ENCODE measurements at places on chromosomes 11 and 22.

- no peak for DNase-seq
Observed at GRCh38 chr11:12286606-12287005, 90.8 kb upstream of the PARVA start.

DNA sequence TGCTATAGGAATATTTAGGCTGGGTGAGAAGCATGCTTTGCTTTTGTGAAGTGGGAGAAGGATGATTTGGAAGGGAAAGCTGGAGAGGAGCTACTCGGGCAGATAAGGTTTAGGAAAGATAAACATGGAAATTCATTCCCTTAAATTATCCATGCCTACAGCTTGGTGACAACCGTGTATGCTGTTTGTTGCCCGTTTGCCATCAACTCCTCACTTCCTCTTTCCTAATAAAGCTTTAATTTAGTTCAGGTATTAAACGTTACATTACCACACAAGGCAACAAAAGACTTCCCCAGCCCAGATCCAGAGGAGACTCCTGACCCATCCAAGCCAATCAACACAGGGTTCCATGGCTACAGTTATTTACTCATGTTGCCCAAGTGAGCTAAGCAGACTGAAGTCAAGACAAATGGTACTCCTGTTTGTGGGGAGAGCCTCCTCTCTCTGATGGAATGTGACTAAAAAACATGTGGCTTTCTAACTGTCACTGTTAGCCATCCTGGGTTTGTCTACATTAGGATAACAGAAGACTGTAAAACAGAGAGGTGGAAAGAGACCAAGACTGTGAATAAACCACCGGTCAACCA lies 101.7 kb upstream of the GRAMD1B start:
- no peak for DNase-seq

GRCh38 chr11:59659981-59660380 lies 8.9 kb downstream of the PATL1 start:
- no peak for DNase-seq

DNA sequence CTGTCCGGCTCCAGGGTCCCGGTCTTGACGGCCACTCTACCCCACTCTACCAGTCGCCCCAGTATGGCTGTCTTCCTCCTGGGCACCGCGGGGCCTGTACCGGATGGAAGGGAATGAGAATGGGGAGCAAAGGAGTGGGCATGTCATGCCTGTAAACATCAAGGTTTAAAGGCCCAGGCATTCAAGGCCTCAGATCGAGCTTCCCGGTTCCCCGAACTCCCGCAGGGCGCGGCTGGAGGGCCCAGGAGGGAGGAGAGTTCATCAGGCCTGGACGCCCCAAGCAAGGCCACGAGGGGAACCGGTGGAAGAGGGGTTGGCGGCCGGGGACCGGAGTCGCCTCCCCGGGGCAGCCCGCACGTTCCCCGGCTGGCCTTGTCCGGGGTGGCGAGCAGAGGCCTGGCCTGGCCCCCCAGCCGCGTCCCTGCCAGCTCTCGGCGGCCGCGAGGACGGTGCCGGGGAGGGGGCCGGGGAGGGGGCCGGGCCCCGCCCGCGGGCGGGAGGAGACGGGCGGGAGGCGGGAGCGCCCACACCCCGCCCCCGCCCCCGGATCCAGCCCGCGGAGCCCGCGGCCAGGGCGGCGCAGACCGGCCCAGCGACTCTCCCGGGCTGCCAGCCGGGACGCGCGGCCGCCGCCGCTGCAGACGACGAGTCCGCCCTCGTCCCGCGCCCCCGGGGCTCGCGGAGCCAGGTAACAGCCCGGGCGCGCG lies at the start of gene CDC42EP1:
Gene CDC42EP1, plus strand, starts transcription at position 580 of the 707 bp plus-strand sequence. CDS start 5,870 bp downstream, outside the sequence.
- DNase-seq, result no peak

- no peak for DNase-seq
Observed at GRCh38 chr22:20433191-20433590, 4.4 kb downstream of the SCARF2 start.

GRCh38 chr11:12013781-12014180 lies 5.4 kb upstream of the DKK3 start:
- DNase-seq, result no peak

DNA sequence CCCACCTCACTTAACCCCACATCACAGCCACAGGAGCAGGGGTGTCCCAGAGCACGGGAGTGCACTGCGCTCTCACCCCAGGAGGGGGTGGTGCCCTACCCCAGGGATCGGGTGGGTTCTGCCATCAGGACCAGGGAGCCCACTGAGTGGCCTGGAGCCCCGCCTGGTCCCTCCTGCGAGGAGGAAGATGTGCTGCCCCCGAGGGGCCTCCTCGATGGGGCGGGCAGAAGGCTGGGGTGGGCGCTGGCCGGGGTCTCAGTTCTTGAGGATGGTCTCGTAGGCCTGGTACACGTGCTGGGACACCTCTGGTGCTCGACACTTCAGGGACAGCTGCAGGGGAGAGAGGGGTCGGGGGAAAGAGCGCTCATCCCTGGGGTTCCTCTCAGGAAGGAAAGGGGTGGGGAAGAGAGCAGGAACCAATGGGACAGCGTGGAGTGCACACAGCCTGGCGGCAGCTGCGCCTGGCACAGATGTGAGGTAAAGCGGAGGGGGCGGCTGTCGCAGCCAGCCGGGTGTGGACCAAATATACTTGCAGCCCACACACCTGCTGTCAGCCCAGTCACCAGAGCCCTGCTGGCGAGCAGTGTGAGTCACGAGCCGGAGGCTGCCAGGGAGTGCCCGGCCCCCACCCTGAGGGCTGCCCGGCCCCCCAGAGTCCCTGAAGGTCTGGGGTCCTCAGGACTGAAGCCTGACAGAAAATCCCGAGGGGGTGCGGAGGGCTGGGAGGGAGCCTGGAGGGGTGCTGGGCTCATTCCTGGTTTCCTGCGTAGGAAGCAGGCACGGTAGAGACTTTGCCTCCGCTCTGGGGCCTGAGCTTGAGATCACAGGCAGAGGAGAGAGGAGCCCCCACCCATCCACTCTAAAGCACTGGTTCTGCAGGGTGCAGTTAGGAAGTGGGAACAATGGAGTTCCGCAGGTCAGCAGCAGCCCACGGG lies 13.3 kb upstream of the RASL10A start:
- no peak for DNase-seq

DNA sequence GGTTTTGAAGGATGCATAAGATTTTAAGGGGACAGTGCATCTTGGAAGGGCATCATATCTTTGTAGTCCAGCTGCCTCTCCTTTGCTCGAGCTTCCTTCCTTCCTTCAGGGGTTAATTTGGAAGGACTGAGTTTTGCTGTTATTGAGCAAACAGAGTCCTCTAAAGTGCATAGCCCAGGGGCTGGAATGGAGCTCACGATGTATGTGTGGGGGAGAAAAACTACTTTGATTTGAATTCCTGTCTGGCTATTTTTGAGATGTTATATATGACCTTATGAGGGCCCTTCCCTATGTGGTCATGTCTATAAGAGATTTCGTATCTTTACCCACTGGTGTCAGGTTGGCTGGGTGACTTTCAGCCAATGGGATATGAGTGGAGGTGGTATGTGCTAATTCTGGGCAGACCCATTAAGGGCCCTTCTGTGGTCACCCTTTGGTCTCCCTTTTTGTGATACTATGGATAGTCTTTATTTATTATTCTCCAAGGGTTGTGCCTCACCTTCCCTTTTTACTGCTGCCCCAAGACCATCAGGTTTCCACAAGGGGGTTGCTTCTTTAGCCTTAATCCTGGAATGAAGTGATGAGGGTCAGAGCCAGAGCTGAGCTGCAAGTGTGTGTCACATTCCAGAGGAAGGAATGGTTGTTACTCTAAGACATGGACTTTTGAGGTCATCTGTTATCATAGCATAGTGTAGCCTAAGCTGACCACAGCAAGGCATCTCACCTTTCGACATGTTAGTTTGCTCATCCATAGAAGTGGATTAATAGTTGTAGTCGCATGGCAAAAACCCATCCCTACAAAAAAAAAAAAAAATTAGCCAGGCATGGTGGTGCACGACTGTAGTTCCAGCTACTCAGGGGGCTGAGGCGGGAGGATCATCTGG lies 54.6 kb downstream of the LRRC74B start:
- no peak for DNase-seq

DNA sequence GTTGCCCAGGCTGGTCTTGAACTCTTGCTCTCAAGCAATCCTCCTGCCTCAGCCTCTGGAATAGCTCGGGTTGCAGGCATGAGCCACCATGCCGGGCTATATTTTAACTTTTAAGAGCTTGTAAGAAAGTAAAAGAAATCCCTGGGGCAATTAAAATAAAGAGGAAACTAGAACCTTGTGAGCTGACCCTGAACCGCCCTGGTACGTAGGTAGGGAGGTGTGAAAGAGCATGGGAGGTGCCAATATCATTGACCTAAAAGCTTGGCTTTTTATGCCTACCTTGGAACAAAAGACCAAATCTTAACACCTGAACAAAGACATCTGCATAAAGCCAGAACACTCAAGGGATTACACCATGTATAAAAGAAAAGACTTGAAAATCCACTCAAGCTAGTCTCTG lies 595.1 kb downstream of the SOX6 start:
- peak; percentile 41 for DNase-seq

Data from DMS79 (cell line).